Vagina (tissue), 2 donors: ENCODE measurements at places on chromosomes 3 and 15.

GRCh38 chr15:66680502-66680901 is 21.5 kb upstream of the SMAD6 start:
- no peak for DNase-seq

GRCh38 chr15:66430627-66431255 is 44.0 kb downstream of the MAP2K1 start:
- no peak for DNase-seq

DNA sequence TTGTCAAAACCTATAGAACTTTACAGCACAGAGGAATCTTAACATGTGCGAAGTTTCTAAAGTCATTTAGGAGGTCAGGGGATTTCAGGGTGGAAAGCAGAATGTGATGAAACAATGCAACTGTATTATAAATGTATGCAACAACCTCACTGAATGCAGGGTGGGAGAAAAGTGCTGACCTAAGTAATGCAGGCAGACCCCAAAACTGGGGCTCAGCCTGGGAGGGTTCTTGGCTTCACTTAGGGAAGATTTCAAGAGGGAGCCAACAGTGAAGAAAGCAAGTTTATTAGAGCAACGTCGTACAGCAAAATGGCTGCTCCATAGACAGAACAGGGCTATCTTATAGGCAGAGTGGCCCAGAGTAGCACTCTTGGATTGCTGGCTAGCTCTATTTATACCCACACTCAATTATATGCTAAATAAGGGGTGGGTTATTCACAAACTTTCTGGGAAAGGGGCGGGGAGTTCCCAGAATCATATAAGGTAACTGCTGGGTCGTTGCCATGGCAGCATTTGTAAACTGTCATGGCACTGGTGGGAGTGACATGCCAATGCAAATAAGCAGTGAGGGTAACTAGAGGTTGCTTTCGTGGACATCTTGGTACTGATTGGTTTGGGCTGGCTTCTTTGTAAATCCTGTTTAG is 14.2 kb upstream of the CAND2 start:
- no peak for DNase-seq

- no peak for DNase-seq
Observed at GRCh38 chr3:101824702-101825101, 24.6 kb upstream of the NFKBIZ start.

DNA sequence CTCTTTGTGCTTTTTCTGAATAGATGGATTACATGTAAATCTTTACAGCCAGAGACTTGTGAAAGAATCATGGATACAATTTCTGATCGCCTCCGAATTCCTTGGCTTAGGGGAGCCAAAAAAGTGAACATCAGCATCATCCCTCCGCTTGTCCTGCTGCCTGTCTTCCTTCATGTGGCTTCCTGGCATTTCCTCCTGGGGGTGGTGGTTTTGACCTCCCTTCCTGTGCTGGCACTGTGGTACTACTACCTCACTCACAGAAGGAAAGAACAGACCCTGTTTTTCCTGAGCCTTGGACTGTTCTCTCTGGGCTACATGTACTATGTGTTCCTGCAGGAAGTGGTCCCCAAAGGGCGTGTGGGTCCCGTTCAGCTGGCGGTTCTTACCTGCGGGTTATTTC is 5.9 kb downstream of the ZDHHC23 start:
- no peak for DNase-seq
